Esophagus squamous epithelium (tissue), 5 donors: ENCODE measurements at places on chromosomes 6 and 20.

- no peak for DNase-seq
Observed at GRCh38 chr20:11112832-11113231, 439.0 kb upstream of the JAG1 start.

- no peak for DNase-seq
Observed at GRCh38 chr20:62805155-62805710, 598 bp downstream of the OGFR start.

GRCh38 chr6:167094436-167094819 lies 28.5 kb upstream of the CCR6 start:
- no peak for DNase-seq

- no peak for DNase-seq
Observed at GRCh38 chr20:60142587-60142986, 184.4 kb downstream of the CDH26 start.

- DNase-seq = no peak
Observed at GRCh38 chr6:16319813-16320532, 81.6 kb downstream of the GMPR start.

GRCh38 chr6:127566651-127567050 lies 10.3 kb upstream of the C6orf58 start:
- no peak for DNase-seq

GRCh38 chr6:6522709-6523108 lies 65.8 kb upstream of the LY86 start:
- no peak for DNase-seq

GRCh38 chr6:31970604-31971271 lies 1.2 kb downstream of the DXO start:
- no peak for DNase-seq

- DNase-seq = no peak
Observed at GRCh38 chr6:152166497-152166896, 359.0 kb downstream of the ESR1 start.

DNA sequence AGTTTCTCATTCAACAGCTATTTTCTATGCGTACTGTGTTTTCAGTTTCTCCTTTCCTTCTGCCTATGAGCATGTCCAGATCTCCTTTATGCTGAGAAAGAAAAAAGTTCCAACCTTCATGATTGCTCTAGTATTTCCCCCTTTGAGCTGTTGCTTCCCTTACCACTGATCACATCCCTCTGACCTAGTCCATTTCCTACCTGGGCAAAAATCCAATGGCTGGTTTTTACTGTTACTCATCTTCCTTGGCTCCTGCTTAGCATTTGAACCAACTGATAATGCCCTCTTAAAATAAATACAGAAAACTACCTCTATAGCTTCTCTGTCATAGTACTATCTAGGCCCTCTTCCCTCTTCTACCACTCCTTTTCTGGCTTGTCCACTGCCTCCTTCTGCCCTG lies 6.0 kb downstream of the RFX6 start:
- no peak for DNase-seq
